ENCODE measurements at places on chromosomes 3 and 15. TPM values are rescaled to one million over a fixed set of nuclear protein-coding genes. Genes with fewer than 3 reads are reported as not detected.

Gene SOX14
- not detected for polyA plus RNA-seq

Gene CCDC54
- 0.15 TPM for polyA plus RNA-seq

Gene XYLB
- polyA plus RNA-seq: 14.0 TPM

Gene CHL1
- 19.6 TPM for polyA plus RNA-seq

Gene DENND6A
- polyA plus RNA-seq: 25.9 TPM

Gene CELF6
- 3.5 TPM for polyA plus RNA-seq

Gene TERC
- polyA plus RNA-seq: not detected

Gene GOLGA6L4
- polyA plus RNA-seq: 10.1 TPM

DNA sequence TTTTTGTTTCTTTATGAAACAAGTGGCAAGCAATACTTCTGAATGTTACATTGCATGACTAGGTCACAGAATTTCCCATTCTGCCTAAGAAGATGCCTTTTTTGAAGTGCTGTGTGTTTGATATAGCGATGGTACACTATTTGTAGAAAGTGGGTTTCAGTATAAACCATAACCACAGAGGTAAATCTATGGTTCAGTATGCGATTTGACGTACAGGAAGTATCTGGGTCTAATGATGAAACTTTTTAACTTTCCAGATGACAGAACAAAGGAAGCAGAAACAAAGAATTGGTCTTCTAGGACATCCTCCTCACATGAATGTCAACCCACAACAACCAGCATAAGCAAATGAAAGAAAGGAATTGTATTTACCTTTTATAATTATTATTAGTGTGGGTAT, 133.4 kb upstream of the BHLHE40 start:
- DNase-seq: no peak

DNA sequence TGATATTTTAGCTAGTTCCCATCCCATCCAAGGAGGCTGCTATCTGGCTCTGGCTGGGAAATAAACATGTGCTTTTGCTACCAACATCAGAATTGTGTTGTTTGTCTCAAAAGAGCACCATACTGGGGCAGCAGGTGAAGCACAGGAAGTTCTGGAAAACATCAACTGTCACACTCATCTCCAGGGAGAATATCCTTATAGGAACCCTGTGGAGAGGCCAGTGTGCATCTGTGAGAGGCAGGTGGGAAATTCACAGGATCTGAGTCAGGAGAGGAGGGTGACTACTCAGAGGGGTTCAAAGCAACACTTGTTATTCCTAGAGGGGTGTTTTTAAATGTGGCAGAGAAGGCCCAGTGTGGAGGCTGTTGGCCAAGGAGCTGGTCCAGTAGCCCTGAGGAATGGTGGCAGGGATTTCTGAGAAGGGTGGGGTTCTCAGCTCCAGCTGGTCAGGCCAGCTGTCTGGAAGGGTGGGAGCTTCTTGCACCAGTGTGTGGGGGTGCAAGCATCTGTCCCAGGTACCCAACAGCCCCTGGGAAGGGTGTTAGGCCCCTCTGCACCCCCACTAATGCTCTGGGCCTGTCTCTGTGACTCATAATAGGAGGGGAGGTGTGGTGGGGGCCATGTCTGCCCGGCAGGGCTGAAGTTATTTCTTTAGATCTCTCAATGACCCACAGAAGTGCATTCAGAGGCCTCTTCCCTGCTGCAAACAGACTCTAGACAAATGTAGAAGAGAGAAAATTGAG, 28.7 kb downstream of the RPSA start:
- DNase-seq: no peak

GRCh38 chr15:38882221-38882620, 317.6 kb upstream of the RASGRP1 start:
- DNase-seq: no peak

- DNase-seq: peak; percentile 59
Observed at GRCh38 chr3:123791417-123791816, 92.7 kb downstream of the MYLK start.

- DNase-seq: no peak
Observed at GRCh38 chr15:70493787-70494516, 269.4 kb downstream of the UACA start.

DNA sequence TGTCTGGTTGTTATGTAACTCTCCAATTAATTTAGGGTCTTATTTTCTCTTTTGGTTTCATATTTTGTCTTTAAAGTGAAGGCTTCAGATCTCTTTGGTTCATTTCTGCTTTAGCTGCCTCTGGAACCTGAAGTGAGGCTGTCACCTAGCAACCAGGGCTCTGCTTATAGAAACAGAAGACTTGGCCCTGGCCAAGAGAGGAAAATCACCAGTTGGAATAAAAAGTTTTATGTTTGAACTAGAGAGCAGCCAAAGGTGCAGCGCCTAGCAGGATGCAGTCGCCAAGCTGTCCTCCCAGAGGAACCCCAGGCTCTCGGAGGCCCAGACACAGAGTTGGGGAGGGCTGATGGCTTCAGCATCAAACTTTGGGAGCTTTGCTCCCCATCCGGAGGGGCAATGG, 41.1 kb downstream of the LYZL4 start:
- DNase-seq: peak; percentile 39

GRCh38 chr3:13215940-13216546, 142.8 kb upstream of the IQSEC1 start:
- DNase-seq: no peak

DNA sequence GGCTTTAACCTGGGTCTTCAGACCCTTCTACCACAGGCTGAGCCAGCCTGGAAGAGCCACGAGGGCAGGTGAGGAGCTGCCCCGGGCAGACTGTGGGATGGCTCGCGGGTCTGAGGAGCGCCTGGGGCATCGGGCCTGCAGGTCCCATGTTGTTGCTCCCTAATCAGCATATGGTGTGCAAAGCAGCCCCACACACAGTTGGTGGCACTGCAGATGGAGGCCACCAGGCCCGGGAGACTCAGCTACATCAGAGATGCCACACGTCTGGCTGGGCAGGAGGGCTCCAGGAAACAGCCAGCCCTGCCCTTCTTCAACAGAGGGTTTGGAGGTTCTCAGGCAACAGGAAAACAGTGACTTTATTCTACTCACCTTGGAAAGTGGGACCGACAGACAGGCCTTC, 63.9 kb downstream of the XXYLT1 start:
- DNase-seq: no peak

GRCh38 chr3:78096488-78097255, 1056.8 kb downstream of the ROBO2 start:
- no peak for DNase-seq

DNA sequence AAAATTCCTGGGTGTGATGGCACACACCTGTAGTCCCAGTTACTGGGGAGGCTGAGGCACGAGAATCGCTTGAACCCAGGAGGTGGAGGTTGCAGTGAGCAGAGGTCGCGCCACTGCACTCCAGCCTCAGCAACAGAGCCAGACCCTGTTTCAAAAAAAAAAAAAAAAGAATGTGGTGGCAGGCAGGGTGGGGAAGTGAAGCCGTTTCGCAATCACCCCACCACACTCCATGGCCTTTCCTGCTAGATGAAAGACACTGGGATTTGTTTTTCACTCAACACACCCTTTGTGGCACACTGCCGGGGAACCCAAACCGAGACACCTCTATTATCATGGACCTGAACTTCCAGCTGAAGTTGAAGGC, 172.4 kb upstream of the IQSEC1 start:
- no peak for DNase-seq

GRCh38 chr3:124158168-124158881, 166.4 kb upstream of the ROPN1 start:
- DNase-seq: no peak

DNA sequence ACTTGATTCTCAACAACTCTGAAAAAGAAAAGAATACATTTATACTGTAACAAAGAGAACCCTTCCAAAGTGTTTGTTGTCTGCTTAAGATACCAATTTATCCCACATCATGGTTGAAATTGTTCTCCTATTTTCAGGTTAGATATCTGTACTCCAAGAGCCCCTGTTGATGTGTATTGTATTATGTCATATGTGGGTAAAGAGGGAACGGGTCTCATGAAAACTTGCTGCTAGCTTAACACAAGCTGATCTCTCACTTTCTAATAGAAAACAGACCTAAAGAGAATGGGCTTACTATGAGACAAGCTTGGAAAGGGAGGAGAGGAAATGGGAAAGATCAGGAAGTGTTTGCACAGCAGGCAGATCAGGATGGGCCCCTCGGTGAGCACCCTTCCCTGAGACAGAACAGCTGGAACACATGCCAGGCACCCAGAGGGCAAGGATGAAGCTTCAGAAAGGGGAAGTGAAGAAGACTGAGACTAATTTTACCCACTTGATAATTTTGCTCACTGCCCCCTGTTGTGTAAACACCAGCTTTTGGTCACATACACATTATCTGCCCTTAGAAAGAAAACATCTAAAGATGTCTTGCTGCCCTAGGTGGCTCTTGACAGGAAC, 747.9 kb upstream of the CCDC54 start:
- no peak for DNase-seq

DNA sequence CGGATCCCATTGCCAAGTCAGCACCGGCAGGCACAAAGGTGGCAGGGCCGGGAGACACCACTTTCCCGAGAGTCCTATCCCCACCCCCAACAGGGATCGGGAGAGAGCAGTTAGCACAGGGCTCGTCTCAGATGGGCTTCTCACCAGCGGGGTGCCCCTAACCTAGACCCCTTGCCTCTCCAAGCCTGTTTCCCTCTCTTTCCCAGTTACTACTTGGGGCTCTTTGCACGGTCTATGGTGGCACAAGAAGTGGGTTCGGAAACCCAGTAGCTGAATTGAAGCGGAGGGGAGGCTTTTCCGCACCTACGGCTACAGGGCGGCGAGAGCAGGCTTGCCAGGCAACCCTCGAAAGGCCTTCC, 383 bp upstream of the EFCC1 start:
- no peak for DNase-seq

DNA sequence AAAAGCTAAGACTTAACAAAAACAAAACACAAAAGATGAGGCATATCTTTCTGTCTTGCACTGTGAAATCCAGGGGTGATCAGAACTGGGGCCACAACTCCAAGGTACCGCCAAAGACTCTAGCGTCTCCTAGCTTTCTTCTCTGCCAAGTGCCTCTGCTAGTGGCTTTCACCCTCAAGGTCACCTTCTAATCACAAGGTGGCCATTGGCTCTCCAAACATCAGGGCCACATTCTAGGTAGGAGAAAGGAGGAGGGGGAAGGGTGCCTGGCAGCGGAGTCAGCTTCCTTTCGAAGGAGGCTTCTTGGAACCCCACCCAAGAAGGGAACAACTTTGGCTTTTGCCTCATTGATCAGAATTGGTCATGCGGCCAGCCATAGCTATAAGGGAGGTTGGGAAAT, 168.8 kb upstream of the SMAD3 start:
- DNase-seq: no peak

DNA sequence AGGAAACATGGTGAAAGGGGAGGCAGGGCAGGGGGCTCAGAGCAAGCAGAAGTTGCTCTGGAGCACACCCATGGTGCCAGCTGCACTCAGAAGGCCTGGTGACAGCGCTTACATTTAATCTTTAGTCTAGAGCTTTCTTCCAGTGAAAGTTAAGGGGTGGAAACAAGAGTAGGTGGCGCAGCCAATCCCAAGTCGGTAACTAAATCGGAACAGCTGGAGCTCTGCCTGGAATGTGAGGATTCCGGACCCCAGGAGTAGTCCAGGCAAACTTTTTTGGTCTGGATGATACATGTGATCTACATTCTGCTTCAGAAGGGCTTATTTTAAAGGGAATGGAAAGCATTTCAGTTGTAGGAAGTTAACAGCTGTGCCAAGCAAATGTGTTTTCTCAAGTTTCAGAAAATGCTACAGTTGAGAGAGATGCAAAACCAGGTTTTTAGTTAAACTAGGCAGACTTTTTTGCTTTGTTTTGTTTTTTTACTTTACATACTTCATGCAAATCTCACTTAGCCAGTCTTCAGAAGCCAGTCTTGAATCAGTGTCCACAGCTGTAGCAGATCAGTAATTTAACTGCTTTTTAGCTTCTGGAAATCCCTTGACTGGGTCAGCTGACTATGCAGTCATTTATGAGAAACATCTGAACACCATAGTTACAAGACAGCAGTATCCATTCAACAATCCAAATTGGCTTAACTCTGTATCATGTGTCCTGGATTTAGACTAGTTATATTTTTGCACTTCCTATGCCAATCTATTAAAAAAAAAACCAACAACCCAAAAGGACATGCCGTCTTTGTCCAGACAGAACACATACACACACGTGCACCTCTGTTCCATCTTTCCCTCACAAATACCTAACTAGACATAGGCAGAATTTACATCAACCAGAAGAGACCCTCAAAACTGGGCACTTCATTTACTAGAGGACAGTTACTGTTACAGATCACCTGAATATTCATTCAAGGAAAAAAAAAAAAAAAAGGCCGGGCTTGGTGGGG, 33.2 kb downstream of the ZNF106 start:
- peak; percentile 92 for DNase-seq

DNA sequence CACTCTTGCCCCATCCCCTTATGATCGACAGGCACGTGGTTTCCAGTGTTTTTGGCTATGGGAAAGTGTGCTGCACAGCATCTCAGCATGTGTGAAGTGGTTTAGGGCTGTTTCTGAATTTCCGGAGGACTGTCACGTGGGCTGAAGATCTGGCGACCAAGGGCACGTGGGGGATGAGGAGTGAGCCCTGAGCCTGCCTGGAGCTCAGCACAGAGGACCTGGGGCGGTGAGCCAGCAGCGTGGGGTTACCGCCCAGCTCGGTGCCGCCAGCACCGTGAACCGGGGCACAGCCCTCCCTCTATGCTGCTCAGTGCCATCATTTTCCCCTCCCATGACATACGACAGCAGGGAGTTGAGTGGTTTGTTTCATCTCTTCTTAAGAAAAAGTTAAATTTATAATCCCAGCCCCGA, 150.2 kb downstream of the DNAJB8 start:
- peak; percentile 66 for DNase-seq

- no peak for DNase-seq
Observed at GRCh38 chr15:66294157-66294931, 976 bp downstream of the DIS3L start.

DNA sequence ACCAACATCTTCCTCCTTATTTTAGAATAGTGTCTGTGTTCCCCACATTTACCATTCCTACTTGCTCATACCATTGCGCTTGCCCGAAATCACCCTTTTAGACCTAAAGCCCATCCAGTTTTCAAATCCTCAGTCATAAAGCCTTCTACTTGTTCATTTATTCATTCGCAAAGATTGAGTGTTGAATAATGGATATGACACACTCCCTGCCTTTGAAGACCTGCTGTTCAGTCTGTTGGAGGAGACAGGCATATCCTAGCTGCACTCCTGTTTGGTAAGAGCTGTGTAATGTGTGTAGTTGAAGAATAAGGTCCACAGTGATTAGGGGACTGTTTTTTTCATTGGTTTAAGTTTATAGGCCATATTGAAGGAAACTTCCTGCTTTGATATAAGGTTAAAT, 1.7 kb downstream of the CNOT10 start:
- no peak for DNase-seq

DNA sequence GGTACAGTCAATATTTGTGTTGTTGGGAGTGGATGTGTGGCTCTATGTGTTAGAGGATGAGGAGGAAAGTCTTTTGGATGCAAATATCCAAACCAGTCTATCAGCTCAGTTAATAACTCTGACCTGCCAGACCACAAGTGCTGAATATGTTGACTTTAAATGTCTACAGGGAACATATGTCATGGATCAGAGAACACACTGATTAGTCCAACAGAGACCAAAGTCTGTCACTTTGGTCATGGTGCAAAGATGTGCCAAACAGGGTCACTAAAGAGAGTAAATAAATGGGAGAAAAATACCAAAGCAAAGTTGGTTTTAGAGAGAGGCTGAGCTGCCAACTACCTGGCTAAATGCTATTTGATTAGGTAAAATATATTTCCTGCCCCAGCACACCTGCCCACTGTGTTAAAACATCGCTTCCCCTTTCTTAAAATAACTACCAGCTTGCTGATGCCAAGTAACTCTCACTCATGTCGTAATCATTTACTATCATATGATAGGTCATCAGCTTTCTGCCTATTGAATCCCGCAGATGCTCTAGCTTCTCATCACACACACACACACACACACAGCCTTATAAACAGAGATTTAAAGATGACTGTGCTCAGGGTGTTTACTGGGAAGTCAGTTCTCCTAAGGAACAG, 173.3 kb downstream of the PDZRN3 start:
- DNase-seq: no peak

Measured in renal pelvis (tissue), 12 donors.